ENCODE measurements at places on chromosomes 7 and 10.

- DNase-seq, result no peak
Observed at GRCh38 chr7:157932498-157933218, 595.9 kb downstream of the DNAJB6 start.

DNA sequence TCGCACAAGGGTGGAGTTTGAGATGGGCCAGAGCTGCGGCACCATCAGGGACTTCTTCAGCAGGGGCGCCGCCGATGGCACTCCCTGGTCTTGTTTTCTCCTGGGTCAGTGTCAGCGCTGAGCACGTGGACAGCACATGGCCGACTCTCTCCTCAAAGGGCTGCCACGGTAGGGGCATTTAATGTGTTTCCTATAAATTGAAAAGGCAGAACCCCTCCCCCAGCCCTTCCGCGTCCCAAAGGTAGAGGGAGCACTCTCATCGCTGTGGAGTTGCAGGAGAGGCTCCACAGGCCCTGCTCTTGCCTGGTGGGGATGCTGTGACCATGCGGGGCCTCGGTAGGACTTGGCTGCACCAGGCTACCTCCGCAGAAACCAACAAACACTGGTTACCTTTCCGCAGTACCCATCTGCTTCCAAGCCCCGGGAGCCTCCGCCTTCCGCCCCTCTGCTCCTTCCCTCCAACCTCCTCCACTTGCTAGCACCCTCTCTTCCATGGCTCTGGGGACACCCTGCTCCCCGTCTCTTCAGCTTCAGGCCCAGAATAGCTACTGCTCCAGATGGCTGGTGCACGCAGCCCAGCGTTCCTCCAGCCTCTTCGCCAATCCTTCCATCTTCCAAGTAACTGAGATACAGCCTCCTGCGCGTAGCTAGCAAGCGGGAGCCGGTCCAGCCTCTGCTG lies 166.3 kb upstream of the ADCY1 start:
- DNase-seq, result no peak

DNA sequence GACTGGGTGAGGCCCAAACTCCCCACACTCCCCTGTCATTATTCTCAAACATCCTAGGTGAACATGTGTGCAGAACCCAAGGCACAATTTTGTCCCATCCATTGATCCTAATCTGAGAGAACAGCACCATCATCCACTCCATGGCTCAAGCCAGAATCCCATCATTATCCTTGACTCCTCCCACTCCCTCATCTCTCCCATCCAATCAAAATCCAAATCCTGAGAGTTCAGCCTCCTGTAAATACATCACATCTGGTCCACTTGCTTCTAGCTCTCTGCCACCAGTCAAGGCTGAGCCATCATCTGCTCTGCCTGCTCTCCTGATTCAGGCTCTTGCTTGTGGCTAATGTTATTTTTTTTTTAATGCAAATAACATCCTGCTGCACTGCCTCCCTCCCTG lies 75.9 kb upstream of the SLF2 start:
- no peak for DNase-seq

GRCh38 chr10:63115732-63116383 lies 17.3 kb upstream of the NRBF2 start:
- DNase-seq, result peak; percentile 49

- no peak for DNase-seq
Observed at GRCh38 chr10:123563581-123563855, 102.6 kb upstream of the GPR26 start.

DNA sequence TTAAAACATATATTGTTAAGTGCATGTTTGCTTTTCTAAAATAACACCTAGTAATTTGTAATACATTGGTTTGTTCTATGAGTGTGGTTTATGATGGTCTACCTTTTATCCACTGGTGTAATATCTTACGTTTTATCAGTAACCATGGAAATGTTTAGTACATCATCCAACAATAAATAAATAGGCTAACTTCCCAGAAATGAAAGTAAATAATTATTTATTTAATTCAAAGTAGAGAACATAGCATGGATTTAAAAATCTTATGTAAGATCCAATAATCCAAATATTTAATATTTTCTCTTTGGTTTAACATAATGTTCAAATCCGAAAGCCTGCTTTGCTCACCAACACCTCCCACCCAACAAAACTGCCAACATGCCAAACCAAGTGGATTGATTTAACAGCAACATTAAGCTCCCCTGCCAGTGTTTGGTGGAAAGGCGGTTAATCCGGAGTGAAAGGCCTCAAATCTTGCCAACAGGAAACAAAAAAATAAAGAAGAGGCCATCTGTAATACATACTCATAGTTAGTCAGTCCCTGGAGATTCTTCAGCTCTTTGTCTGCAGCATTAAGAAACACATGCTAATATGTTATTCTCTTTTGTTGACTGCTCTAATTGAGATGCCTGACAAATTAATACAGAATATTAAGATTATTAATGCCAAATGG lies 897.8 kb downstream of the CNTNAP2 start:
- no peak for DNase-seq

- no peak for DNase-seq
Observed at GRCh38 chr7:29998489-29998888, 8.9 kb upstream of the SCRN1 start.

GRCh38 chr10:45197816-45198485 lies 117.5 kb downstream of the OR13A1 start:
- no peak for DNase-seq

DNA sequence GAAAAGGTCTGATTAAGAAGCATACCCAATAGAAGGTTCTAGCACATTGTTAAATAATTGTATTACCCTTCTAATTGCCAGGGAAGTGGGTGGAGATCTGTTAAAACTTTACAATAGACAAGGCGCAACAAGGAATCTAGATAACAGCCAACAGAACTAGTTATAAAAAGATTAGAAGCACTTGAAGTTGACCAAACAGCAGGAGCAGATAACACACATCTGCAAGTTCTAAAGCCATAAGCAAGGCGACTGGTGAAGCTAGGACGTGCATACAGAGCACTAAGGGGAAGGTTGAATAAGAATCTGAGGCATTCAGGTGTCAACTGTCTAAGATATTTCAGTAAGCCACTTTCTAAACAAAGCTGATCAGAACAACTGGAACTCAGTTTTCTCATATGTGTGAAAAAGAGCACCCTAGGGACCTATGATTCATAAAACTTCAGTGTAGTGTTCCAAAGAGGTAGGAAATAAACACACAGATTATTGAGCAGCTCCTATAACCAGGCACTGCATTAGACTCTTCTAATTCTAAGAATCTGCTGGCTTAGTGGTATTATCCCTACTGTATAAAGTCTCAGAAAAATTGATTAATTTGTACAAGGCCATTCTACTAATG lies 111.2 kb downstream of the SAMD9 start:
- no peak for DNase-seq

GRCh38 chr7:2775376-2775775 lies 68.7 kb downstream of the GNA12 start:
- DNase-seq, result no peak

DNA sequence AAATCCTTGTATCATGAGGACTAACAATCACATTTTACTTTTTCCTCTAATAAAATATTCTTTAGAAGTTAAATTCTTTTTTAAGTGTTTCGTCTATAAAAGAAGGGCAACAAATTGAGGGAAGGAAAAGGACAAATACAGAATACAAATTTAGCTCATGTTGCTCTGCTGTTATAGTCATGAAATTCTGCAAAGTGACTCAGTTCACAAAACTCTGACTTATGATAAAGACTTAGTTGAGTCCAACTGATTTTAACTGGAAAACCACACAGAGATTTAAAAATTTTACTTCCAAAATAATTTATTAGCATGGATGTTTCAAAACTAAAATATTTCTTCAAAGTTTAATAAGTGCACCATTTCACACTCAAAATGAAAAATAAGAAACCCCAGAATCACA lies 75.0 kb upstream of the GPR22 start:
- DNase-seq, result no peak

GRCh38 chr7:22849662-22850061 lies 27.0 kb upstream of the TOMM7 start:
- no peak for DNase-seq

DNA sequence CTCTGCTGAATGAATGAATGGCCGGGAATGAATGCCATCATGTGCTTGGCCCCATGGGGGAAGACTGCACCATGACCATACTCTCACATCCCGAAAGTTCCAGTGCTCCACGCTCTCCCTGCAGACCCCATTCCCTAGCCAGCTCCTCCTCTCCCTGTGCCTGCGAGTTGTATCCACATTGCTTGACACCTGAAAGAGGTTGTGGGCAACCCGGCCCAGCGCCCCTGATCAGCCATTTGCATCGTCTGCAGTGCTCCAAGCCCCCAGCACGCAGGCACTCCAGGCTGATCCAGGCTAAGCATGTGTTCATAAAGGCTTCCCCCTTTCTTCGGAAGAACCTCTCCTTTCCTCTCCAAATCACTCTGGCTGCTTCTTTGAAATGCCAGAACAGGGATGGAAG lies 354.4 kb upstream of the MKI67 start:
- DNase-seq, result no peak

GRCh38 chr10:24706479-24707118 lies 17.1 kb downstream of the ARHGAP21 start:
- DNase-seq, result no peak

- no peak for DNase-seq
Observed at GRCh38 chr10:15485684-15486316, 114.7 kb upstream of the FAM171A1 start.

DNA sequence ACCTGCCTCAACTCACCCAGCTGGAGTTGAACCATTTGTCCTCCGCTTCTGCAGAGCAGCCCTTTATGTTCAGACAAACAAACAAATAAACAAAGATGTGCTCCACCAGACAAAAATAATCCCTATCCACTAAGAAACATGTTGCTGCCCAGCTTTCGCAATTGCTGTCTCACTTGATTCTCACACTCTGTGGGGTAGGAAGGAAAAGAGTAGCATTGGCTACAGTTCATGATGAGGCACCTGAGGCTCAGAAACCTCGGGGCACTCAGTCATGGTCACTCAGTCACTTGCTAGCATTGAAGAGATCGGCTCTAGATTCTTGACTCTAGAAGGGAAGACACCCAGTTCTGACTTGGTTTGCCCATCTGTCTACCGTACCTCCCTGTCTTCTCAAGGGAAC lies 88.0 kb upstream of the ZMIZ1 start:
- no peak for DNase-seq

- DNase-seq, result no peak
Observed at GRCh38 chr10:21130683-21131442, 233.8 kb upstream of the NEBL start.

- no peak for DNase-seq
Observed at GRCh38 chr7:21944616-21945453, 864 bp downstream of the CDCA7L start.

- DNase-seq, result no peak
Observed at GRCh38 chr7:32639122-32639521, 143.8 kb downstream of the AVL9 start.

DNA sequence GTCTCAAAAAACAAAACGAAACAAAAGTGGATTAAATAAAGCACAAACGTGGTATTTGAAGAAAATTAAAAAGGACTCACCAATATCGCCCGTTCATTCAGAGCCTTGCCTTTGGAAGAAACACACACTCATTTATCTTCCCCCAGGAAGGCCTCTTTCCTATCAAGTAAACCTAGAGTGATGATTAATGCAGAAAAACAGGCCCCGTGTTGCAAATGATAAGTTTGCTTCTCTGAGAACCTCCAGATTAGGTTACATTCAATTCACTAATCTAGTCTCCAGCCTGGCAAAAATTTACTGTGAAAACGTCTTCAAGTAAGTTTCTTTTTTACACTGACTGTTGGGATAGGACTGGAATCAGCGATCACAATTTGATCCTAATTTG lies 78.0 kb upstream of the C1GALT1 start:
- DNase-seq, result no peak

DNA sequence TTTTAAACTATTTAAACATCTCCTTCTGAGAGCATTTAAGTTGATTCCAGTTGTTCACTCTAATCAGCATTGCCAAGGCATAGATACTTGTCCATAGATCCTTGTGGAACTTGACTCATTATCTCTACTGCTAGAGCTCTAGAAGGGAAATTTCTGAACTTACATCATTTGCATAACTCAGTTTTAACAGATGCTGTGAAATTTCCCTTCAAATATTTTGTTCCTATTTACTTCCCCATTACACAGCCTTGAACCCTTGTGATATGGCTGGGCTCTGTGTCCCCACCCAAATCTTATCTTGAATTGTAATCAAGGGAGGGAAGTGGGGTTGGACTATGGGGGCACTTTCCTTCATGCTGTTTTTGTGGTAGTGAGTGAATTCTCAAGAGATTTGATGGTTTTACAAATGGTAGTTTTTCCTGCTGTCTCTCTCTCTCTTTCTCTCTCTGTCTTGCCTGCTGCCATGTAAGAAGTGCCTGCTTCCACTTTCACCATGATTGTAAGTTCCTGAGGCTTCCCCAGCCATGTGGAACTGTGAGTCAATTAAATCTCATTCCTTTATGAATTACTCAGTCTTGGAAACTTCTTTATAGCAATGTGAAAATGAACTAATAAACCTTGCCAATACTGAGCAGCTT lies 25.4 kb downstream of the INSIG1 start:
- DNase-seq, result no peak

DNA sequence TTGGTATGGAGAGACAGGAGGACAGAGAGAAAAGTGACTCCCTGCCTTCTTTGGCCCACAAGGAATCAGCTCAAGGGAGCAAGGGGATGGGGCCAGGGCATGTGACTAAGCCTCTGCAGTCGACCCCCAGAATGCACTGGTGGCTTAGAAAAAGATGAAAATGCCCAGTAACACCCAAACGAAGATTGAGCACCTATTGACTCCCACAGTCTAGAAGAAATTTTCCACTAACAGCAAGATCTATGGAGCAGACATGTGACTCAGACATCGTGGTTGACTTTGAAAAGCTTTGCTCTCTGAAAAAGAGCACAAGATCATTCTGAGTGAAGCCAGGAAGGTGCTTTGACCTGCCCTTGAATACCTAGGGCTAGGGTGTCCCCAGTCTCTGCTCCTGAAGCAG lies 586.0 kb downstream of the CALN1 start:
- DNase-seq, result no peak

Measured in neural crest cell (in vitro differentiated cells).